Fibroblast of the aortic adventitia (primary cell): ENCODE measurements at places on chromosomes 1 and 21.

GRCh38 chr1:54112705-54113368 lies 40.0 kb downstream of the CDCP2 start:
- no peak for DNase-seq

DNA sequence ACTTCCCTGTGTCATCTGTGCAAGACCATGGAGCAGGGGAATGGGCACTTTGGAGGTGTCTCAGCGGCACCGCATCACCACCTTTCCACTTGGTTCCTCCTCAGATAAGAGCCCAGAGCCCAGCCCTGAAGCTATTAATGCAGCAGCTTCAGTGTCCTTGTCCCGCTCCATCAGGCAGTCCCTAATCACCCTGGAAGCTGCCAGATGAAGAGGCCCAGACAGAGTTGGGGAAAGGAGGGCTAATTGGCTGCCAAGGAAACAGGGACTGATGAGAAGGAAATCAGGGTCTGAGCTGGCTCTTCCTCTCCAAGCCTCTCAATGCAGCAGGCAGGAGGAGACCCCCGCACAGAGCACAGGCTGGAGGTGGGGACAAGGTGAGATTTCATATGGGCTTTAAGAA lies 83.1 kb upstream of the KLHDC7A start:
- no peak for DNase-seq

GRCh38 chr1:17507915-17508314 lies 31.6 kb upstream of the ARHGEF10L start:
- no peak for DNase-seq

DNA sequence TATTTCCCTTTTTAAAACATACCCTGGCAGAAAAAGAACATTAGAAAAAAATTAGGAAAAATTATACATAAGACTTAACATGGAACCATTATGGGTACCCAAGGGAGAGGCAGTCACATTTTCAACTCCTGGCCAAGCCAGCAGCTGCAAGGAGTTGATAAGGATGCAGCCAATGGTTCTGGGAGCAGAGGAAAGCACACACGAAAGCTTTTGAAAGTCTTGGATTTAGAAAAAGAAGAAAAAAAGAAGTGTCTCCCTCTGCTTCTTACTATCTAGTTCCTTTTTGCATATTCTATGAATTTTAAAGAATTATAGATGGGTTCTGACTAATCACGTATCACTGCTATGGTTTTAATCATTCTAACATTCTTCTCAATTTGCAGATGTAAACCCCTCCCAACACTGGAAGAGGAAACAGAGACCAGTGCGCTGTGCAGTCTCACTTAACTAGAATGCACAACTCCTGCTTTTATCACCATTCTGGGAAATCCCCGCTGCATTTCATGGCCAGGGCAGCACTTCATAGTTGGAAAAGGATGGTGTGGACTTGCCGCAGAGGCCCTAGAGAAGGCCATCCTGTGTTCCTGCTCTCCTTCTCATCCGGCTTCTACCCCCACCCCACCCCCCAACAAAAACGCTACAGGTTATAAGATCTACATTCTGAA lies 2.7 kb upstream of the CD58 start:
- peak; percentile 79 for DNase-seq

- DNase-seq: peak; percentile 98
Observed at GRCh38 chr1:184622136-184622823, 132.4 kb downstream of the EDEM3 start.

GRCh38 chr21:43921979-43922945 lies 57.2 kb downstream of the AGPAT3 start:
- DNase-seq: no peak

DNA sequence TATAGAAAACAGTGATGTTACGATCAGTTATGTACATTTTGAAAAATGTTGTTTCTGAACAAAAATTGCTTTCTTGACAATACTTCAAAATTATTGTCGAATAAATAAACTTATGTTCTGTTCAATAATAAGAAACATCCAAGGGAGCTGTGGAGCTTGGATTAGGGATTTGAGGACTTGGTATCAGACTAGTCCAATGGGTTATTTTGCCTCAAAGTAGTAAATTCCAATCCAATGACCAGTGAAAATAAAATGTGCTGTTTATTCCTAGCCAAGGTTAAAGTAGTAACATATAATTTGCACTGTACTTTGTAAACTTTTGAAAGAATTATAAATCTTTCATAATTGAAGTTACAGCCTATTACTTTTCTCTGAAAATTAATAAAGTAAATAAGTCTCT lies 79.1 kb upstream of the IVNS1ABP start:
- DNase-seq: no peak

DNA sequence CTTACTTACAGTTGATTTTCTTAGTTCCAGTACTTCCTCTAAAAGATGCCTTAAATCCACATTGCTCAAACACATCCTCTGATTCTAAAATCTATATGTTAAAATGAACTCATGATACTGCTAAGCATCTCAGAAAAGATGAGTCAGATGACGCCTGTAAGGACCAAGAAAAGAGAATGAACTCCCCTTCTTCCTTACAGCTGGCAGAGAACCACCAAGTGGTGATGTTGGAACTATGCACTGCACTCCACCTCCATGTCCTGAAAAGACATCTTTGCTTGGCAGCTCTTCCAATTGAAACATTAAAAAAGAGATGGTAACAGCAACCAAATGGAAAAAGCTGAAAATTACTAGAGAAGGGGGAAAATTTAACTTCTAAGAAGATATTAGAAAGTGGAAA lies 648.8 kb downstream of the PTPRC start:
- DNase-seq: peak; percentile 55

DNA sequence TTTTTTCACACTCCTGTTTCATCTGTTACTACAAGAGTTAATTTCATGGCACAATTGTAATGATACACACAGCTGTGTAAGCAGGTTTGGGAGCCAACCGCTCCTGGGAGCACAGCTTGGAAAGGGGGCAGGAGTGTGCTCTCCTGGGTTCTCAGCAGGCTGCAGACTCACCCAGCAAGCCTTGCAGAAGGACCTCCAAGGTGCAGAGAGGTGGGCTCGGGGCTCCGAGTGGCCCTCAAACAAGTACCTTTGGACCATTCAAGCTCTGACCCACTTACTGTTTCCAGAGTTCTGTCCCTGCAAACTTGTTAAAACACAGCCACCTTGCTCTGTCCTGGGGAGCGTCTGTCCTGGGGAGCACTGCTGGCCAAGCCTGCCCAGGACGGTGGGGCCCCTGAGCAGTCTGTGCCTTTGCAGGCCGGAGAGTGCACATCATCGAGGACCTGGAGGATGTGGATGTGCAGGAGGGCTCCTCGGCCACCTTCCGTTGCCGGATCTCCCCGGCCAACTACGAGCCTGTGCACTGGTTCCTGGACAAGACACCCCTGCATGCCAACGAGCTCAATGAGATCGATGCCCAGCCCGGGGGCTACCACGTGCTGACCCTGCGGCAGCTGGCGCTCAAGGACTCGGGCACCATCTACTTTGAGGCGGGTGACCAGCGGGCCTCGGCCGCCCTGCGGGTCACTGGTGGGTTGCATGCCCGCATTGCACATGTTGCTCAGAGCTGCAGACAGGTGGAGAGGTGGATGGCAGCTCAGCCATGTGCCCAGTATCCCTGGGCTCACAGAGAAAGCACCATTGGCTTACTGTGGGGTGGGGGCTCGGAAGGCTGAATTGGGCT lies 78.0 kb downstream of the OBSCN start:
- DNase-seq: no peak

DNA sequence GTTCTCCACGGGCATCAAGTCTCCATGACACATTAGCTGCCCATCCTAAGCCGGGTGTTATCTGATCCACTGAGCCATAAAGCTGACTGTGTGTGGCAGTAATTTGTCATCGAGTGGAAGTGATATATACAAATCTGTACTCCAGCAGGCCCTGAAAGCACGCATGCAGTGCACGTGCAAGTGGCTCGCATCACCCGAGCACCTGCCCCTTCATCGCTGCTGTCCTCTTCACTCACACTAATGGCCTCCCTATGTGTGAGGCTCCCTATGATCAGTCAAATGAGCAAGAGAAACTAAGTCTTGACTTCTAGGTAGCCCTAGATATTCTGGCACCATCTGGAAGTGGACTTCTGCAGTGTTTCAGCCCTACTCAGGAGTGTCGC lies 248.6 kb downstream of the MATN1 start:
- DNase-seq: no peak

DNA sequence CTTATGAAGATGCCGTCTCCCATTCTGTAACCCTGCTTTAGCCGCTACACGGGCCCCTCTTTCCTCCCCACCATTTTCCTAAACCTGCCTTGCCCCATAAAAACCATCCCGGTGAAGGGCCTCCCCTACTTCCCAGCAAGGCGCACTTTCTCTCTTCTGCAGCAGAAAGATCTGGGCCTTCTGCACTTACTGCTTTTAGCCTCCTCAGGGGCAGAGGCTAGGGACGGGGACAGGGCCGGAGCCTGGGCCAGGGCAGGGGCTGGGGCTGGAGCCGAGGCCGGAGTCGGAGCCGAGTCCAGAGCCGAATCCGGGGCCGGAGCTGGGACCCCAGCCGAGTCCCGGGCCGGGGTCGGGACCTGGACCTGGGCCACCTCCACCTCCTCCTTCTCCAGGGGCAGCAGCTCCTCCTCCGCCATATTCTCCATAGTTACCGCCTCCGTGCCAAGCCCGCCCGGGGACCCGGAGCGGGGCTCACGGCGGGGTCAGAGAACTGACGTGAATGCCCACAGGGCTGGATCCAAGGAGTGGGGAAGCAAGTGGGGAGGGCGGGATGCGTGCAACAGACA lies 382 bp downstream of the TRMT1L start:
- DNase-seq: peak; percentile 36

- peak; percentile 52 for DNase-seq
Observed at GRCh38 chr1:31761883-31762282, 2.3 kb downstream of the ADGRB2 start.

DNA sequence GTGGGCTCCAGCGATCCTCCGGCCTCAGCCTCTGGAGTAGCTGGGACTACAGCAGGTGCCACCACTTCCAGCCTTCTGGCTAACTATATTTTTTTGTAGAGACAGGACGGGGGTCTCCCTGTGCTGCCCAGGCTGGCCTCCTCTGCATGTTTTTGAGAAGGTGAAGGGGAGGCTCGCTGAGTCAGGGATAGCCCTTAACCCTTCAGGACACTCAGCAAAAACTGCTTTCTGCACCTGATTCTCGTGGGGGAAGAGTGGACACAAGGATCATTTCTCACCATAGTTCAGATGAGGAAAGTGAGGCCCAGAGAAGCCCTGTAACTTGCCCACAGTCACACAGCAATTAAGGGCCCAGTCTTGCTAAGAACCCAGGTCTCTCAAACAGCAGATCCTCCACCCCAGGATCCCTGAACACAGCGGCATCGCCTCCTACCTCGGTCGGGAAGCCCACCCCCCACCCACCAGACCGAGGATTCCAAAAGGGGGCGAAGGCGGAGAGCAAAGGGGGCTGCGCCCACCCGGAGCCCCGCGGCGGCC lies 1.3 kb downstream of the FGR start:
- DNase-seq: no peak

GRCh38 chr1:170436928-170437327 lies 95.0 kb upstream of the GORAB start:
- no peak for DNase-seq

- DNase-seq: peak; percentile 31
Observed at GRCh38 chr21:46667741-46668380, 32.4 kb downstream of the PRMT2 start.

- no peak for DNase-seq
Observed at GRCh38 chr1:37131281-37131680, 97.0 kb upstream of the GRIK3 start.

DNA sequence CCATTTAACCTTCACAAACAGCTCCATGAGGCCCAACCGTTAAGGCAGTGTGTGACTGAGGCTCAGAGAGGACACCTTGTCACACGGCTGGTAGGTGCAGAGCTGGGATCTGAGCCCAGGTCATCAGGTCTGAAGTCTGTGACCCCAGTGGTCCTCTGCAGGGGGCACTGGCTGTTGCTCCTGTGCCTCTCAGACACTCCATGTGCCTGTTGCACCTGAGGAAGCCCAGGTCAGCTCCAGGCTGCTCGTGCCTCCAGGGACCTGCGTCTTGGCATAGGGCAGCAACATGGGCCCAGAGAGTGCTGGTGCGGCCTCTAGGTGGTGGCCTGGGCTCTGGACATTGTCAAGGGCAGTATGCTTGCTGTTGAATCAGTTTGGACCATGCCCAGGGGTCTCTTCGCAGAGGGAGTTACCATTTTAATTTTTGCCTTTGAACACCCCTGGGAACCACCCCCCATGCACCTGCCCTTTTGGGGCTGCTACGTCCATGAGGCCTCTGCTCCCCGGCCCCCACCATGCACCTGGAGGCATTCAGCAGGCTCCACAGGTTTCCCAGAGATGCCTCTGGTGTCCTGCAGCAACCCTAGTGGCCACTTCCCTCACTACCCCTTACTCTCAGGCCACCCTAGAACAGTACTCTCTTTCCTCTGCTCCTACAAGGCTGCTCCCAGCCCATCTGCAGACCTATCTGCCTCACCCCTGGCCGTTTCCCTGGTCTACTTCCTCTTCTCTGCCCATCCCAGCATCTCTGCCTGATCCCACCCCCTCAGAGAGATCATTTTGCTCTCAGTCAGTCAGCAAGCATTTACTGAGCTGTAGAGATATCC lies 25.2 kb upstream of the EPS8L3 start:
- no peak for DNase-seq

DNA sequence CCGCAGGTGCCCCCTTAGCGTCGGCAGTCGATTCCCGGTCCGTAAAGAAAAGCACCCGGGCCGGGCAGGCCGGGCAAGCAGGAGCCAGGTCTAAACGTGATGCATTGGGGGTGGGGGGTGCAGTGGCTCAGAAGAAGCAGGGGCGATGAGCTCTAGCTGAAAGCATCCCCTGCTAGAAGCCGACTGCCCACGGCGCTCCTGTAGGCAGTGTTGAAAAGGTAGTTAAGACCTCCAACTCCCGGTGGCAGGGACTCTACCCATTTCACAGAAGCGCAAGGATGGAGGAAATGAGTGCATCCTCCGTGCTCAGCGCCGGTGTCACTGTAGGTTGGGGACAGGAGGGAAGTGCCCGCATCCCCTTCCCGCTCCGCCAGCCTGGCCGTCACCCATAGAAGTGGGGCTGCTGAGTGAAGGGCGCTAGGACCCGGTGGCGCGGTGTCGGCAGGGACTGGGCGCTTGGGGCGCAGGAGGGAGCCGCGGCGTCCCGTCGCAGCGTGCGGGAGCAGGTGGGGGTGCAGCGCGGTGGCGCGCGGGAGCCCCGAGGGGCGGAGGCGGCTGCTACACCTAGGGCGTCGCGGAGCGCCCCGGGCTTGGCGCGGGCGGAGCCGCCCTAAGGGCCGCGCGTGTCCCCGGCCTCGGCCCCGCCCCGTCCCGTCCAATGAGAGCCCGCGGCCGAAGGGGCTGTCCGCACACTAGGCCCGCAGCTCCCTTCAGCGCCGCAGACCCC lies at the start of gene WNT2B:
Gene WNT2B (plus strand): TSS at position 688 of the 727 bp plus-strand sequence. CDS start 298 bp downstream, outside the sequence.
- DNase-seq: no peak

DNA sequence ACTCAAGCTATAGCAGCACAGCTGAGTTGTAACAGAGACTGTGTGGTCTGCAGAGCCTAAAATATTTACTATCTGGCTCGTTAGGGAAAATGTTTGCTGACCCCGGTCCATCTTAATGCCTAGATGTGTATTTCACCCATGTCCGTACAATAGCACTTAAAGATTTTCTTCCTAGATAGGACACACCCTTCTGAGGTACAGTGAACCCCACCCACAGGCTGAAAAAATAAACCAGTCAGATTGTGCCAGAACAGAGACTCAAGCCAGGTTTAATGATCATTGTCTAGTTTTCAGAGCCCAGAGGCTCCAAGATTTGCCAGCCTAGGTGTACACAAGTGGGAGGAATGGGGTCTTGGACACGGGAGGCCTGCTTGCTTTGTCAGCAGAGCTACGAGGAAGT lies 5.6 kb downstream of the AMIGO1 start:
- DNase-seq: no peak
